ENCODE measurements at places on chromosomes 1 and 21.

DNA sequence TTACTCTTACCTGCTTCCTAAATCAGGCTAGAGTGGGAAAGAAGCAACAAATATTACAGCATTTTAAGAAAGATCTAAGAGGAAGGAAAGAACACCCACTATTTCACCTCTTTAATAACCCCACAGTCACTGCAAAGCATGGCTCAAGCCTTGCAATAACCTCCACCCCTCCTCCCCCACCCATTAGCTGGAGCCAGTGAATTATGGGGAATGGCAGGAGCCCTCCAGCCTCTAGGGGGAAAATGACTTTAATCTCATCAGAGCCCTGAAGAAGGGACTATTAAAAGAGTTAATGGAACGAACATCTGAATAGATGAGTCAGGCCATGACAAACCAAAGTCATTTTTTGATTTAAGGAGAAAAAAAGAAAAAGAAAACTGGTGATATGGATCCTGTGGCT is 630.7 kb upstream of the PLXNA2 start:
- no peak for DNase-seq

DNA sequence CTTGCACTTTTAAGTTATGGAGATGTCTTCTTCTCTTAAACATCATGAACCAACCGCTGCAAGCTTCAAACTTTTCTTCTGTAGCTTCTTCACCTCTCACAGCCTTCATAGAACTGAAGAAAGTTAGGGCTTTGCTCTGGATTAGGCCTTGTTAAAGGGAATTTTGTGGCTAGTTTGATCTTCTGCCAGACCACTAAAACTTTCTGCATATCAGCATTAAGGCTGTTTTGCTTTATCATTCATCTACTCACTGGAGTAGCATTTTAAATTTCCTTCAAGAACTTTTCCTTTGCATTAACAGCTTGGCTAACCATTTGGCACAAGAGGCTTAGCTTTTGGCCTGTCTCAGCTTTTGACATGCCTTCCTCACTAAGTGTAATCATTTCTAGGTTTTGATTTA is 43.0 kb upstream of the RGL1 start:
- DNase-seq = no peak

DNA sequence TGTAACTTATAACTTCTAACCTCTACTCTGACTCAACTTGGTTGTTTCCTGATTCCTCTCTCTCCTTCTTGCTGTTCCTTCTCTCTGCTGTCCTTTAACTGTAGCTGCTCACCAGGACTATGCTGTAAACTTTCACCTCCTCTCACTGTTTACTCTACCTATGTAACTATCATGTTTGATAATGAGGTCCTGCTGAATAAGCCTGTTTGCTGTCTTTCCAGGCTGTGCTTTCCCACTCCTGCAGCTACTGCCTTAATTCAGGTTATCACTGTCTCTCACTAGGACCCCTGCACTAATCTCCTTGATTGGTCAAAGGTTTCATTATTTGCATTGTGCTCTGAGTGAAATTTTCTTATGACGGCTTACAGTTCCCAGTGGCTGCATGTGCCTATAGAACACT is 633.9 kb upstream of the PTBP2 start:
- DNase-seq = no peak

GRCh38 chr1:31183927-31184554 is 55.6 kb downstream of the NKAIN1 start:
- DNase-seq = no peak

DNA sequence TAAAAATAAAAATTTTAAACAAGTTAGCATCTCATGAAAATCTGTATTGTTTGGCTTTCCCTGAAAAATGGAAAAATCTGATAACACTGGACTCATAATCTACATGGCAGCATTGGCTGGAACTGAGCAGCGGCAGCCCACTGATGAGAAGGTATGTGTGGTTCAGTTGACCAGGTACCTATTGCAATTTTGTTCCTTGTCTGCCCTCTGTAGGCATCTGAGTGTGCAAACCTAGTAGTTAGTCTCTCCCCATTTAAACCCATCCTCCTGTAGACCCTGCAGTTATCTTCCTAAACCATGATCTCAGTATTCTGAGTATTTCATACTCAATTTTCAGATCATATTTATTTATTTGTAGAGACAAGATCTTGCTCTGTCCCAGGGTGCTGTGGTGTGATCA is 59.4 kb upstream of the SERBP1 start:
- no peak for DNase-seq

GRCh38 chr1:89821322-89822108 is 683 bp downstream of the LRRC8D start:
- peak; percentile 54 for DNase-seq

GRCh38 chr1:39540504-39541031 is 36.0 kb downstream of the PABPC4 start:
- no peak for DNase-seq

- DNase-seq = no peak
Measured at GRCh38 chr1:93443454-93443853, 4.5 kb upstream of the FNBP1L start.

GRCh38 chr1:164950541-164950986 is 391.6 kb downstream of the PBX1 start:
- DNase-seq = no peak

DNA sequence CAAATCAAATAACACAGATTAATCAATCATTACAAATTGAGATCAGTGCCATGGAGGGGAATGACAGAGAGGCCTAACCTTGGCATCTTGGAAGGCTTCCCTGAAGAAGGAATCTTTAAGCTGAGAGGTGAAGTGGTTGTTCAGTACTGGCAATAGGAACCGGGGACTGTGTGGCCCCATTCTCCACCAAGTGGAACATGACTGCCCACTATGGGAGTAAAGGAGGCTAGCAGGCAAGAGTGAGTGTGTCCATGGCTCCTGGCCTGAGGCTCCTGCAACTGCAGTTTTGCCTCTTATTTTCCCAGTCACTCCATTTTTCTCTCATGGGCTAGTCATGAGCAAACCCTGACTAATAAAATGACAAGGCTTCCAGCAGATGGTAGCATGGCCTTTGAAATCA is 112.2 kb upstream of the GJB5 start:
- DNase-seq = no peak

DNA sequence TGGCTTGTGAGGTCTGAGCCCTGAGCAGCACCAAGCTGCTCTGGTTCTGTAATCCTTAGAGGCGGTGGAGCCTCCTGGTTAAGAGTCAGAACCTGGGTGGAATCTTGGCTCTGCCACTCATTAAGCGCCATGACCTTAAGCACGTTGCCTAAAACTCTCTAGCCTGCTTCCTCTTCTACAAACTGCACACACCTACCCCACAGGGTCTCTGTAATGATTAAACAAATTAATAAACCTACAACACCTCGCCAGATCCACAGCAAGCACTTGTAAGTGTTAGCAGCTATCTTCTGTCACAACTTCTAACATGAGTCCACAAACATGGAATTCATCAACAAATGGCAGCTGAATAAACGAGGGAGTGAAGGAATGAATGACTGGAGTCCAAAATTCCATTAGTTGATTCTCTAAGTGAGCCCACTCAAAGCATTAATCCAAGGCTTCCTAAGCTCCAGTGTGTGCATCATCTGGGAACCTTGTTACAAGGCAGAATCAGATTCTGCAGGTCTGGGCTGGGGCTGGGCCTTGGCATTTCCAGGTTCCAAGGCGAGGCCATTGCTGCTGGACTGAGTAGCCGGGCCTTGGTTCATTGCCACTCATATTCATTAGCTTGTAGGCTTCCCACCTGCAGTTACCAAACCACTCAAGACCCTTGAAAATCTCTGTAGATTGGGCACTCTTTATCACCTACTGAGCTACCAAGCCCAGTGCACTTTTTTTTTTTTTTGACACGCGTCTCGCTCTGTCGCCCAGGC is 168.6 kb downstream of the HIVEP3 start:
- no peak for DNase-seq

DNA sequence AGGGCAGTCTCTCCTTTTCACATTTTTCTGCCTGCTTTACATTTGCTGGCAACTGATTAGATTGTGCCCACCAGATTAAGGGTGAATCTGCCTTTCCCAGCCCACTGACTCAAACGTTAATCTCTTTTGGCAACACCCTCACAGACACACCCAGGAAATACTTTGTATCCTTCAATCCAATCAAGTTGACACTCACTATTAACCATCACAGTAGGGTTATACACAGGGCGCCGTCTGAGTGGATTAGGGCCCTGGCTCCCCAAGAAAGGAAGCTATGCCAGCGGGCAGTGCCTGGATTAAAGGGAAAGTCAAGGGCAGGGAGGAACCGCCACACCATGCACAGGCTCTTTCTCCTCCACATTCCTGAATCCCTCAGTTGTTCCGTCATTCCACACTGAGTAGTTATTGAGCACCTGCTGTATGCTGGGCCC is 56.2 kb downstream of the EVA1C start:
- no peak for DNase-seq

DNA sequence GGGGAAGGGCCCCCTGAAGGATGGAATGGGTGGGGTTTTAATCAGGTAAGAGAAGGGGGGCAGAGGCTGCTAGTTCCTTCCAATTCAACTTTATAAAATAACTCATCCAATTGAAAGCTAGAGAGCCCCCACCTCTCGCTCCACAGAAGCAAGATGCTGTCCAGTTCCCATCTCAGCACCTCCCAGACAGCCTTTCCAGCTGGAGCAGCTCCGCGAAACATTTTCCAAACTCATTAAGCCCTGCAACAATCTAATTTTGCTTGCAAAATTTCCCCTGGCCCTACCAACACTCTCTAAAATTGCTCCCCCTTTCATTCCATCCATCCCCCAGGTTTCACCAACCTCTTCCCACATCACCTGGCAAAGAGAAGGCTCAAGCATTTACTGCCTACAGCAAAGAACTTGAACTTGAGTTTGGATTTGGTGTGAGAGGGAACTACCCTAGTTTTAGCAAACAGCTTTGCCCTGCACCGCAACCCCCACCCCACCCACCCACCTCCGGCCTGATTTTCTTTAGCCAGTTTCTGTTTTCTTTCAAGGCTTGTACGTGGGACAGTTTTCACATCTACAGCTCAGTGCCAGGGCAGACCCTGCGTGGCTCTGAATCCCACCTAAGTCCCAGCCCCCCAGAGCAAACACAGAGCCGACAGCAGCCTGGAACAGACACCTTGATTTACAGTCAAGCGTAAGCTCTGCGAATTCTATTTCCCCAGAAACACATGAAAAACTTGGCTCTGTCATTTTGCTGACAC is 46.7 kb downstream of the SYF2 start:
- DNase-seq = no peak

DNA sequence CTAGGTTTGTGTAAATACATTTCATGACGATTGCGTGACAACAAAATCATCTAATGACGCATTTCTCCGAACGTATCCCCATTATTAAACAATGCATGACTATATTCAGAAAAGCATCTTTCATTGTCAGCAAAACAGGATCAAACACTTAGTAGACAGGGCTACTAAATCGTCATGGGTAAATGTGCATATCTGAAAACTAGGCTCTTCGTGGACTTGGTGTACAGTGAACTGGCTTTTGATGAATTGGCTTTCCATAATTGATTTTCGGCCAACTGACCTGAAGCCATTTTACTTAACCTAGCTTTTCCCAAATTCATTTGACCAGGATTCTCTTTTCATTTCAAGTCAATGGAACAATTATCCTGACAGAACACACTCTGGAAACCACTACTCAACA is 665.0 kb downstream of the SMYD3 start:
- DNase-seq = no peak

- DNase-seq = no peak
Measured at GRCh38 chr1:168368131-168368530, 87.5 kb downstream of the TBX19 start.

DNA sequence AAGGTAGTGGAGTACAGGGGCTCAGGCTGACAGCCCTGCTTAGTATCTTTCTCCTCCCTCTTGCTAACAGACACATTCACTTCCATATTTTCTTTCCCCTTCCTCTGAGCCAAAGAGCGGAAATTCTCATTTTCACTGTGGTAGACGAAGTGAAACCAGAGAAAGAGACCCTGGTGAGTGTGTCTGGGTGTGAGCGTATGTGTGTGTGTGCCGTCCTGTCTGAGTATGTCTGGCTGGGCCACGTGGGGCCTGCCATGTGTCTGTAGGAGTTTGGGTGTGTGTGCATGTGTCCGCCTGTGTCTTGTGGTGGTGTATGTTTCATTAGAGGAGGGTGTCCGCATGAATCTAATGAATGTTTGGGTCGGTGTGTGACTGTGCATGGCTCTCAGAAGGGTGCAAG is 1.7 kb downstream of the COL8A2 start:
- DNase-seq = no peak

DNA sequence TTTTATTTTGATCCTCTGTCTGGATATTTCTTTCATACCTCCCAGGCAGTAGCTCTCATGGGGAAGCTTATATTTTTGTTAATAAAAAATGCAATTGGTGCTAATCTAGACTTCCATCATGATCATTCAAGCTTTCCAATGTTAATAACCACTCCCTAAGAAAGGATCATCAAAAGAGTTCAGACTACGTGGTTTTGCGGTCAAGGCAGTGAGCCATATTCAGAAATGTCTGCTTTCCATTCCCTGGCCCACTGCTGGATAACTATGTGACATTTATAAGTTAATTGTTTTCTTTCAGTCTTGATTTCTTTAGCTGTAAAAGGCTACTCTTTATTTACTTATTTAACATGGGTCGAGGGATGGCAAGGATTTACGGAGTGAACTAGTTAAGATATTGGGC is 414.6 kb downstream of the LMO4 start:
- no peak for DNase-seq

GRCh38 chr1:51916587-51917405 is 38.3 kb upstream of the NRDC start:
- no peak for DNase-seq

GRCh38 chr1:207097871-207098324 is 6.1 kb upstream of the C4BPA start:
- DNase-seq = no peak

DNA sequence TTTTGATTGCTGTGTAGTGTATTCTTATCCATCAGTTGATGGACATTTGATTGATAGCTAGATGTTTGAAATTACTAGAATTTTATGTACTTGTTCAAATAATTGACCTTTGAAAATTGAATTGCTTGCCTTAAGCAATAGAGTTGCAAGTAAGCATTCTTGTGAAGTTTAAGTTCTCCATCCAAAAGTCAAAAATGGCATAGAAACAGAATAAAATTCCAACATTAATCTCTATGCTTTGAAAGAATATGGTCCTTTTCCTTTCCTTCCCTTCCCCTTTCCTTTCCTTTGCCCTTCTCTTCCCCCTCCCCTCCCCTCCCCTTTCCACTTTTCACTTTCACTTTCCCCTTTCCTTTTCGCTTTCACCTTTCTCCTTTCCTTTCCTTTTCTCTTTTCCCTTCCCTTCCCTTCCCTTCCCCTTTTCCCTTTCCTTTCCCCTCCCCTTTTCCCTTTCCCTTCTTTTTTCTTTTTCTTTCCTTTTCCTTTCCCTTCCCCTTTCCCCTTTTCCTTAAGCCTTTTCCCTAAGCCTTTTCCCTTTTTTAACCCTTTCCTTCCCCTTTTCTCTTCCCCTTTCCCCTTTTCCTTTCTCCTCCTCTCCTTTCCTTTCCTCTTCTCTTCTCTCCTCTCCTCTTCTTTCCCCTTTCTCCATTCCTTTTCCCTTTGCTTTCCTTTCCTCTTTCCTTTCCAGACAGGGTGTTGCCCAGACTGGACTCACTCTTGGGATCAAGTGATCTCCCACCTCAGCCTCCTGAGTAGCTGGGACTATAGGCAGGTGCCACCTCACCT is 67.4 kb downstream of the SASS6 start:
- no peak for DNase-seq

GRCh38 chr1:74271503-74271902 is 36.3 kb downstream of the TNNI3K start:
- DNase-seq = no peak

GRCh38 chr1:84373436-84374141 is 24.7 kb upstream of the DNASE2B start:
- DNase-seq = no peak

Measured in stimulated activated CD8-positive, alpha-beta memory T cell treated with anti-CD3 and anti-CD28 coated beads, Interleukin-2, amount 100 ng/mL, for 48 hours (primary cell).